ENCODE measurements at places on chromosomes 12 and 14.

- DNase-seq = no peak
Observed at GRCh38 chr14:39219075-39219499, 14.6 kb upstream of the MIA2 start.

GRCh38 chr12:54368025-54368708 lies 3.9 kb upstream of the GPR84 start:
- no peak for DNase-seq

- DNase-seq = no peak
Observed at GRCh38 chr12:75891072-75891471, 140.5 kb downstream of the PHLDA1 start.

DNA sequence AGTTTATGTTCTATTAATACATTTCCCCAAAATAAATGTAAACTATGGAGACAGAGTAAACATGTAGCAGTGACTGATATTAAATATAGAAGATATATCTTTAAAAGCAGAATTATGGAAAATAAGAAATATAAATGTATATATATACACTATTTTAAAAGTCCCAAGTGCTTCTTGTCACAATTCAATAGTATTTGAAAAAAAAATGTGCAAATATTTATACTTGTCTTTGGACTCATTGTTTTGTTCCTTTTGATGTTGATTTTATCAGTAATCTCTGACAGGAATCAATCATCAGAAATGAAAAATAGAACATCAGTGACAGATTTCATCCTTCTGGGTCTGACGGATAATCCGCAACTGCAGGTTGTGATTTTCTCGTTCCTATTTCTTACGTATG lies at the start of gene OR6C76:
OR6C76 (plus strand) TSS at position 301 of the 400 bp plus-strand sequence; CDS start at position 301, 0 bp downstream.
- DNase-seq = no peak

Measured in stimulated activated CD4-positive, alpha-beta T cell treated with anti-CD3 and anti-CD28 coated beads, Interleukin-15, amount 100 ng/mL, for 24 hours (primary cell).